ENCODE measurements at places on chromosomes 12 and 14. TPM values are rescaled to one million over a fixed set of nuclear protein-coding genes. Genes with fewer than 3 reads are reported as not detected.

Gene DACT1
- total RNA-seq, result not detected

Gene NGB
- not detected for total RNA-seq

Gene AMDHD1
- 0.47 TPM for total RNA-seq

Gene RAB21
- total RNA-seq, result 88.0 TPM

Gene CEBPE
- not detected for total RNA-seq

Gene NPFF
- not detected for total RNA-seq

Gene ANO4
- total RNA-seq, result 0.15 TPM

Gene FOXN4
- total RNA-seq, result not detected

Gene DHRS1
- total RNA-seq, result 29.2 TPM

Gene MYBPC1
- 0.70 TPM for total RNA-seq

Gene KRT3
- not detected for total RNA-seq

Gene LMNTD1
- not detected for total RNA-seq

Gene OGFOD2
- total RNA-seq, result 22.5 TPM

Gene FLVCR2
- total RNA-seq, result 4.2 TPM

Gene SUOX
- 6.3 TPM for total RNA-seq

Gene ACOT4
- not detected for total RNA-seq

Gene FAM90A1
- not detected for total RNA-seq

Gene GNG2
- total RNA-seq, result 0.64 TPM

Gene GDF3
- not detected for total RNA-seq

Gene KLHDC1
- total RNA-seq, result 0.52 TPM

Gene SOX5
- 0.98 TPM for total RNA-seq

All from MCF 10A (cell line).